AG20443 (cell line): ENCODE measurements at places on chromosomes 3 and 15.
A peak's percentile ranks its signal among the peaks of the same experiment; 100 is the strongest.

GRCh38 chr15:52923626-52924025, 133.5 kb upstream of the ONECUT1 start:
- DNase-seq, result no peak

GRCh38 chr3:179955286-179955685, 81.5 kb downstream of the PEX5L start:
- DNase-seq, result no peak

DNA sequence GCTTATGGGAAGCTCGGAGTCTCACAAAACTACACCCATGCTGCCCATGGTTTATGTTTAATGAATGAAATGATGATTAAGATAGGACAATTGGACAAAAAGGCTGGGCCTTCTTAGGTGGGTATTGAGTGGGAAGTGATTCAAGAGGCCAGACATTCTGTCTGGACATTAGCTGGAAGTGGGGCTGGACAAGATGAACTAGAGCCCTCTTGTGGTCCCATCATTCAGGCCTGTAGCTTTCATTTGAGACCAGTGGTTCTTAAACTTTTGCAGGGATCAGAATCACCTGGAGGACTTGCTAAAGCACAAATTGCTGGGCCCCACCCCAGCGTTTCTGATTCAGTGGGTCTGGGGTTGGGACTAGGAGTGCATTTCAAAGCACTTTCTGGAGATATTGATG, 290.4 kb upstream of the CTDSPL start:
- no peak for DNase-seq

- DNase-seq, result no peak
Observed at GRCh38 chr15:58159827-58160386, 21.7 kb downstream of the AQP9 start.

DNA sequence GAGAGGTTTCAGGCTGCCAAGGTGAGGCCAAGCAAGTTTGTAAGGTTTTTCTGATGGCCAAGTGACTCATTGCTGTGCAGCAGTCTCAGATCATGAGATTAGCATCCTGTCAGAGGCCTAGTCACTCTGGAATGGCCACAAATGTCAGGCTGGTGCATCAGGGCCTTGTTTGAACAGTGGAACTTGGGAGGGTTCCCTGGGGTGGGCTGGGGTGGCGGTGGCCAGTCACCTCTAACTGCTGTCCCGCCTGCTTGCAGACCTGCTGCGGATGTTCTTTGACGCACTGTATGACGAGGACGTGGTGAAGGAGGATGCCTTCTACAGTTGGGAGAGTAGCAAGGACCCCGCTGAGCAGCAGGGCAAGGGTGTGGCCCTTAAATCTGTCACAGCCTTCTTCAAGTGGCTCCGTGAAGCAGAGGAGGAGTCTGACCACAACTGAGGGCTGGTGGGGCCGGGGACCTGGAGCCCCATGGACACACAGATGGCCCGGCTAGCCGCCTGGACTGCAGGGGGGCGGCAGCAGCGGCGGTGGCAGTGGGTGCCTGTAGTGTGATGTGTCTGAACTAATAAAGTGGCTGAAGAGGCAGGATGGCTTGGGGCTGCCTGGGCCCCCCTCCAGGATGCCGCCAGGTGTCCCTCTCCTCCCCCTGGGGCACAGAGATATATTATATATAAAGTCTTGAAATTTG, 2.8 kb upstream of the FAM131A start:
- no peak for DNase-seq

DNA sequence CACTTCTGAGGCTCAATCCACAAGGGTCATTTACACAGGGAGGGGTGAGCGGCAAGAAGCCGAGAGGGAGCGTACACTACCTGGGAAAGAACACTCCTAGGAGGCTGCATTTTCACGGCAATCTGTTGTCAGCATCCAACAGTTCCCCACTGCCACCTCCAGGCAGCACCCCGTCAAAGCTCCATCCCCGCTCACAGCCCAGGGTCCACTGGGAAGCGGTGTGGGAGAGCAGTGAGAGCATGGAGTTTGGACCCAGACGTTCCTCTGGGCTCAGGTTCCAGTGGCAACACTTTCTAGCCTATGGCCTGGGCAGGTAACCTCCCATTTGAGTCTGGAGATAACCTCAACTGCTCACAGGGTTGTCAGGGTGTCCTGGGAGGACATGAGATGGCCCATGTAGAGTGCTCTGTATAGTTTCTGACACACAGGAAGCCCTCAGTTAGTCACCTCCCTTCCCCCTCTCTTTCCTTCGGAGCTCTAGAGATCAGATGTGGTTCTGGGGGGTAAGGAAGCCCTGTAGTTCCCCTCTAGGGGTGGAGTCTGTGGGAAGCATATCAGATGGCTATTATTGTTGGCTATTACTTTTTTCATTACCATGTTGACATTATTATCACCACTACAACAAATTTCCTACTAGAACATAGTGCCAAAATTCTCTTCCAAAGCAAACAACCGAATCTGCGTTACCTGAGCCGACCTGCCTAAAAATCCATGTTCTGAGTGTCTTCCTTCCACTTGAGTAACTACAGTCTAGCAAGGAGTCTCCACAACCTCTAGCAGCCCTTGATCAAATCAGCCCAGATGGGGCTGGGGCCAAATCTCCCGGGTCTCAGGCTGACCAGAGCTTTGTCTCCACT, 29.1 kb downstream of the RUVBL1 start:
- DNase-seq, result no peak

GRCh38 chr3:178435575-178435974, 100.7 kb upstream of the KCNMB2 start:
- no peak for DNase-seq

GRCh38 chr3:172103724-172104123, 64.3 kb downstream of the FNDC3B start:
- DNase-seq, result peak; percentile 55

DNA sequence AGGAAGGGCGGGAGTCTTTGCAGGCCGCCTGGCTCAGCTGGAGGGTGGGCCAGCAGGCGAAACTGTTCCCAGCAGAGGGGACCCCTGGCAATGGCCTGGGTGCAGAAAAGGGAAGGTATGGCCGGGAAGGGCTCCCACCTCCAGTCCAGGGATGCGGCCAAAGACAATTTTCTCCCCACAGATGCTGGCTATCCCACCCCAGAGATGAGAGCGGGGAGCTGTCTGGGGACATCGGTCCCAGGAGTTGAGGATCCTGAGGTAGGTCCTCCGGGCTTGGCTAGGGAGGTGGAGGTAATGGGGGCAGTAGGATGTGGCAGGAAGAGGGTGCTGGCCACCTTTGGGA, 1.7 kb downstream of the SEMA3G start:
- DNase-seq, result no peak

DNA sequence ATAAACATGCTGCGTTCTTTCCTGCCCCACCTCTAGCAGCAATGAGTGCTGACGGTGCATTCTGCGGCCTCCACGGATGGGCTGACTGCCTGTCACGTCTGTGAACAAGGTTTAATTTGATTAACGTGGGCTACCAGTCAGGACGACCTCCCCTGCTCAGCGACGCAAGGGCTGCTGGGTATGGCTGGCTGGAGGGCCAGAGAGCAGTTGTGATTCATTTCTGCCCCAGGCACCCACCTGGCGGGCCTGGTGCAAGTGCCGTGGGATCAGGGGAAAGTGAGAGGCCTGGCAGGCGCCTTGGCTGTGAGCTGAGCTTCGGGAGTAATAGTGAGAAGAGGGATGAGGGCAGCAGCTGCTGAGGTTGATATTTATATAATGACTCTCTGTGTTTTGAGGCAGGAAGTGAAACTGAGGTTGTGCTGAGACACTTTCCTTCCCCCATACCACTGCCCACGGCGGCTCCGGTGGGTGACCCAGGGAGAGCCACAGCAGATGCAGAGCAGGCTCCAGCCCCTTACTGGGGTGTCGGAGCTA, 190.4 kb upstream of the BCL6 start:
- no peak for DNase-seq

- DNase-seq, result peak; percentile 40
Observed at GRCh38 chr3:354432-354831, 157.9 kb downstream of the CHL1 start.

GRCh38 chr3:172201136-172201869, 161.9 kb downstream of the FNDC3B start:
- peak; percentile 81 for DNase-seq

DNA sequence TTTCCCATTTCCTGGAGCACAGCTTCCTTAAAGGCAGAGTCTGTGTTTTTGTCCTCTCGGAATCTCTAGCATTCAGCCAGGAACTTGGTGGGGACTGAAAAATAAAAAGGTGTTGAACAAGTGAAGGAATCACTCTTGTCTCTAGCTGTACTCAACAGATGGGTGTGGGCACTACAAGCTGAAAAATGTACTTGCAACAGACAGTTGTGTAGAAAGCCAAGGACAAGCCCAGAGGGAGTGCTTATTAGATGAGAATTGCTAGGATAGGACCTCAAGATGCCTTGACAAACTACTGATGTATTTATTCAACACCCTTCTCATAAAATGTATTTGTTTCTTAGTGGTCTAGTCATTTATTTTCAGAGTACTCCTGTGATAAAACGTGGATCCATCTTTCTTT, 95.1 kb downstream of the CHCHD6 start:
- DNase-seq, result no peak

DNA sequence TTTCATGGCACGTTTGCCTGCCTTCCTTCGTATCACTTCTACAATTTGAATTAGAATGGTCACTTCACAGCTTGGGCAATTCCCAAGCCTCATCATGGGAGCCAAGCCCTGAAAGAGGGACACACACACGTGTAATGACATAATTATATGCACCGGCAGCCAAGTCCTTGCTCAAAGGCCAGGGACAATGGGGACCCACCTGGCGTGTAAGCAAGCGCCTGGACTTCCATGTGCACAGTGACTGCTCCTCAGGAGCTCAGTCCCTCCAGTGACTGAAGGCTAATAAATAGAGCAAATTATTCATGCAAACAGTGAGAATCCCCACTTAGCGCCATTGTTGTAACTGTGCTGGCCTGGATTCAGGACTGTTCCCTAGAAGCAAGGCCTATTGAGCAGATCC, 115.1 kb downstream of the DNAJB8 start:
- no peak for DNase-seq

- peak; percentile 39 for DNase-seq
Observed at GRCh38 chr3:187062526-187063177, 76.6 kb downstream of the RPL39L start.

GRCh38 chr3:166993015-166993630, 387.0 kb downstream of the ZBBX start:
- no peak for DNase-seq

DNA sequence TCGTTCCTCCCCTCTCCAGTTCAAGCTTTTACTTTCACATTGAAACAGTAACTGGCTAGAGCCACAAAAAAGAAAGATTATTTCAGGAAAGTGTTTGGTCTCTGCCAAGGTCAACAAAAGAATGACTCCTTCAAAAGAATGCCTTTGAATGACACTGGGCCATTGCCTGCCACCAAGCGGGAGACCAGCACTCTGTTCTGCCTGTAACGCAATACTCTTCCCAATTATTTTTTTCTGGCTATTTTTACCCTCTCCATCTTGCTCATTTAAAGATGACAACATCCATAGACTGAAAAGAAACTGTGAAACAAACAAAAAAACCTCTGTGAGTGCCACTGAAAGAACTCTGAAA, 37.3 kb downstream of the EHHADH start:
- no peak for DNase-seq

GRCh38 chr3:129432671-129433070, 4.2 kb upstream of the EFCAB12 start:
- no peak for DNase-seq

GRCh38 chr3:12730506-12731242, 28.4 kb downstream of the TMEM40 start:
- no peak for DNase-seq
